ENCODE measurements at places on chromosomes 5 and 9.

- DNase-seq = peak; percentile 61
Measured at GRCh38 chr9:131275332-131276093, 797 bp downstream of the FAM78A start.

GRCh38 chr9:98410185-98410697 lies 154.8 kb upstream of the TBC1D2 start:
- DNase-seq = peak; percentile 99

- no peak for DNase-seq
Measured at GRCh38 chr9:28799876-28800275, 1226.6 kb upstream of the C9orf72 start.

- no peak for DNase-seq
Measured at GRCh38 chr5:112063856-112064255, 306.9 kb upstream of the NREP start.

- peak; percentile 45 for DNase-seq
Measured at GRCh38 chr5:7881091-7881490, 12.1 kb downstream of the MTRR start.

- DNase-seq = peak; percentile 65
Measured at GRCh38 chr5:56147659-56148230, 85.4 kb downstream of the ANKRD55 start.

DNA sequence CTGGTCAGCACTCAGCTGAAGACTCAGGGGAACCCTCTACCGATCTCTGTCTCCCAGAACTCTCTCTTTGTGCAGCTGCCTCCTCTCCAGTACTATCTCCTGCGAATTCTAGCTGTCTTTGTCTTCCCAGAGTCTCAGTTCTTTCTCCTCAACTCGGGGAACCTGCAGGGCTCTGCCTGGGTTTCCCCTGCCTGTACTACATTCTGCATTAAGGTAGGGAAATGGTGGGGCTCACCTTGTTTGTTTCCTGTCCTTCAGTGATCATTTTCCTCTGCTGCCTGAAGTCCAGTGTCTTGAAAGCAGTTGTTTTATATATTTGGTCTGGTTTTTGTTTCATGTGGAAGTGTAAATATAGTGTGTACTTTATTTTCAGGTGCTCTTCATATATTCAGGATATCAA lies 43.1 kb upstream of the IGFBPL1 start:
- no peak for DNase-seq

DNA sequence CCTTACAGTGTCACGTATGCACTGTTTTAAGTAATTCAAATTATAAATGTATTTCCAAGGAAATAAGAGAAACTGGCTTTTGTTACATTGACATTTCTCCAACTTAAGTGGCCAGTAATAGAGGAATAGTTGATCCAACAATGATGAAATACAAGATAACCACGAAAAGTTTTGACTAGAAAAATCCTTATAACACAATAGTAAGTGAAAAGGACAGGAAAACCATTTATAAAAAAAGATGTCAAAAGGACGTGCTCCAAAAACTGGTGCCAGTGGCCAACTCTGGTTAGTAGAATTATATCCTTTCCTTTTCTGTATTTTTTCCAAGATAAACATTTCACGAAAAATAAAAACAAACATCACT lies 210.9 kb downstream of the GAPVD1 start:
- DNase-seq = no peak

GRCh38 chr9:134320868-134321471 lies 5.3 kb upstream of the RXRA start:
- DNase-seq = peak; percentile 99

DNA sequence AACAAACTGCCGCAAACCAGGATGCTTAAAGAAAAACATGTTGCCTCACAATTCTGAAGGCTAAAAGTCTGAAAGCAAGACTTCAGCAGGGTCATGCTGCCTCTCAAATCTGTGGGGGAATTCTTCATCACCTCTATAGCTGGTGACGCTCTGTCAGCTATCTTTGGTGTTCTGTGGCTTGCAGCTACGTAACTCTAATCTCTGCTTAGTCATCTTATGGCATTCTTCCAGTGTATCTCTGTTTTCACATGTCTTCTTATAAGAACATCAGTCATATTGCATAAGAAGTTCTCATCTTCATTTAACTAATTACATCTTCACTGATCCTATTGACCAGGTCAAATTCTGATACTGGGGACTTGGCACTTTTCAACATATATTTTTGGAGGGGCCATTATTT lies 243.0 kb downstream of the CDH10 start:
- peak; percentile 66 for DNase-seq

DNA sequence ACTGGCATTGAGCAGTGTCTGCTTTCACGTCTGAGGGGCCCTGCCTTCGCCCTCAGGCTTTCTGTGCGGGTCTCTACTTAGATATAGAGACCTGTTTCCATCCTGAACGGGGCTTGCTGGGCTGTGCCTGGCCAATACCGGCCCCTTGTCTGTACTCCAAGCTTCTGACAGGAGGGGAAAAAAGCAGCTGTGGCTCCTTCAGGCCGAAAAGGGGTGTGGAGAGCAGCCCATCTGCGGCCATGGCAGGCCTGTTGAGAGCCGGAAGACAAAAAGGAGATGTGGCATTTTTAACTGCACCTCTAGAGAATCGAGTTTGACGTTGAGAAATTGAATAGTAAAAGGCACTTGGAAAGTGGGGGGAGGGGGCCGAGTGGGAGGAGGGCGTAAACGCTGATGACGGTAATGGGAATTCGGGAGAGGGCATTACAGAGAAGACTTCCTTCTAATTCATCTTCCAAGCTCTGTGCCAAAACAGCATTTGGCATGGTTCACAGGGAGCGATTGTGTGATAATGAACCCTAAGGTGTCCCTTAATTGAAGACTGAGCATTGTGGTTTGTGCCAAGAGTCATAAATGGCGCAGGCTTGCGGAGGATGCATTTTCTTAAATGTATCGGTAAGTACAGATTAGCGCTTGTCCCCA lies 25.1 kb upstream of the PRDM12 start:
- DNase-seq = no peak

DNA sequence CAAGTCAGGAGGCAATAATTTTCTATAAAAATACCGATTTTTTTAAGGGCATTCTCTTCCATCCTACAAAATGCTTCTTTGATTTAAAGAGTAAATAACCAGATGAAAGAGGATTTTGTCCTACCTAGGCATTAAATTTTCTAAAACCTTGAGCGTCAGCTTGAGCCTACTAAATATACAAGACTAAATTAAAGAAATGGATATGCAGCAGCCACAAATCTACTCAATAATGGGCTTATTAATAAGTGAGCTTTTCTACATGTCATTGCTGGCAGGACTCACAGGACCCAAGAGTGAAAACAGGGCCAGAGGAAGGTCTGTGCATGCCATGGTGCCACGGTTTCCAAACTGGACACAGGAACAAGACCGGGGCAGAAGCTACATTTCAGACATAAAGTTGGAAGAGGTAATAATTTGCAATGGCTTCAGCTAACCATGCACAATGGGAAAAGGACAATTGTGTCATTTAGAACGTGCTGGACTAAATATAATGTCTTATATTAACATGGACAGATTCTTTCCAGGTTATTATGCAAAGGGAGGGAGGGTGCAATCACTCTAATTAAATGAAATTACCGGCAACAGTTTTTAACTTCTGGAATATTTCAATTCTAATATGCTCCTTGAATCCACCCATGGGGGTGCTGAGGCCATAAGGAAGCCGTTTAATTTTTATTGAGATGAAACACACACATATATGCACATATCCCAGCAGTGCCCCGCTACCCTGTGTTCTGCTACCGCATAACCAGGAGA lies 5.2 kb downstream of the WHRN start:
- DNase-seq = no peak

DNA sequence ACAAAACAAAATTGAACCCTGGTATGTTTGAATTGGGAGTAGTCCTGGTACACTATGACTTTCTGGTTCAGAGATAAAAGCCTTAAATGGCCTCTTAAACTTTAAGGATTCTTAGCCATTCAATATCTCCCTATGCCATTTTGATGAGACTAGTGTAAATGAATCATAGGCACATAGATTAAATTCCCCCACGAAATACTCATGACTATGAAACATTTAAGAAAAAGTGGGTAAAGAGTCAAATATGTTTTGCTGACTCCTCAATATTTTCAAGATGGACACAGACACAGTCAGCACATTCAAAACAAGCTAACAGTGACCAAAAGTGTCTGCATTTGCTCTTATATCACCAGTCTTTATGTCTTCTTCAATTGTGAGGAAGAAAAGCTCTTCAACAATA lies 278.3 kb downstream of the PDE4D start:
- no peak for DNase-seq

GRCh38 chr9:83662933-83663332 lies 40.0 kb downstream of the IDNK start:
- no peak for DNase-seq

DNA sequence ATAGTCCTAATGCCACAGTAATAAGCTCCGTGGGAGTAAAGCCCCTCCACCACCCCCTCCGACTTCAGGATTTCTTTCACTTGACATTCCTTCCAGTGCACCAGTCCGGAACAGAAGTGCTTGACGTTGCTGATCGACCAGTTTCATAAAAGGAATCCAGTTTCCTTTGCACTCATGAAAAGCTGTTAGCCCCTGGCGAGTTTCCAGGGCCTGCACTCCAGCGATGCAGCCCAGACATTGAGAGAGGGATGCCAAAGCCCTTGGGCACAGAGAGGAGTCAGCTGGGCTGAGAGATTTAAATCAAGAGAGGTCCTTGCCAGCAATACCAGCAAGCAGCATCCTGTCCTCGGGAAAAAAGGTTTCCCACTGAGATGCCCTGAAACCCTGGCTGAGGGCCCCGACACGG lies 170.1 kb downstream of the GABBR2 start:
- DNase-seq = no peak

DNA sequence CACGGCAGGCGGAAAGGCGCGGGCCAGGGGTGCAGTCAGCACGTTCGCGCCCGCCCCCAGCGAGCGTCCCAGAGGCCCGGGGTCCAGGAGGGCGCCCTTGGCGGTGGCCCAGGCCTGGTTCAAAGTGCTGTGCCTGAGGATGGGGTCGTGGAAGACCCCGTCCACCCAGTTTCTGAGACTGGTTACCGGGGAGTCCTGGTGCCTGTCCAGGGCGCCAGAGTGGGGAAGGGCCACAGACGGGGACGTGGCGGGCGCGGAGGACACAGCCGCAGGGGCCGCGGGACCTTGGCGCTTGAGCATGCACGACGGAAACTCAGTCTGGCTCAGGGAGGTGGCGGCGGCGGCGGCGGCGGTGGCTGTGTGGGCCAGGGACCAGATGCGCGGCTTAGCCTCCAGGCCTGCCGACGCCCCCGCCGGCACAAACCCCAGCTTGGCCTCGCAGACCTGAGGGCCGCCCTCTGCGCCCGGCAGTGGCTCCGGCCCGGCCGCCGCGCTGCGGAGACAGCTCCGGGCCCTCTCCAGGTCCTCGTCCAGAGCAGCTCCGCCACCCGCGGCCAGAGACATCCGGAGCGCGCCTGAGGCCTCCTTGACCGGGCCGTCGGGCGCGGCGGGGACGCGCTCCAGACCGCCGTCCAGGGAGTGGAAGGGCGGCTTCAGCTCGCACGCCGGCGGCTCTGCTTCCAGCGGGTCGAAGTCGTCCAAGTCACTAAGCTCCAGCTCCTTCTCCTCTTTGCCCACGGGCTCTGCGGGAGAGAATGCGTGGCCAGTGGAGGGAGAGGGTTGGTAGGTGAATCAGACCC lies 4.5 kb downstream of the IRX4 start:
- DNase-seq = no peak

DNA sequence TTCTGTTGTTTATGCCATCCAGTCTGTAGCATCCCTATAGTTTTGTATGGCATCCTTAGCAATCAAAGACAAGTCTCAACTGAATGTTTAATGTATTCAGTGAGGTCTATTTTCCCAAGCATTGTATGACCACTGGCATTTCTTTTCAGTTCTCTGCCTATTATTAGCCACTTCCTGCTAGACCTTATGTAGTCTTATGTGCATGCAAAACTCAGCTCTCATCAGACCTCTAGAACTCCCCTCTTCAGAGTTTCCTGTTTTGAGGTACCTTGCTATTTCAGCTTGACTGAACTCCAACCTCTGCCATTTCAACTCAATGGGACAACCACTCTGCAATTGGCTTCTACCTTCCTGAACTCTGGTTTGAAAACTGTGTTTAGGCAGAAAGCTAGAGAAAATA lies 113.2 kb downstream of the SLC25A46 start:
- no peak for DNase-seq
